ENCODE measurements at places on chromosomes 2 and 18.

- no peak for DNase-seq
These were observed 768.2 kb upstream of the ACVR2A start for GRCh38 chr2:147076634-147077033.

GRCh38 chr18:63040788-63041410 lies 278.7 kb downstream of the BCL2 start:
- DNase-seq = no peak

GRCh38 chr2:203070701-203071100 lies 56.0 kb downstream of the NBEAL1 start:
- no peak for DNase-seq

- no peak for DNase-seq
These were observed 146.6 kb downstream of the ZNF516 start for GRCh38 chr18:76348267-76349066.

DNA sequence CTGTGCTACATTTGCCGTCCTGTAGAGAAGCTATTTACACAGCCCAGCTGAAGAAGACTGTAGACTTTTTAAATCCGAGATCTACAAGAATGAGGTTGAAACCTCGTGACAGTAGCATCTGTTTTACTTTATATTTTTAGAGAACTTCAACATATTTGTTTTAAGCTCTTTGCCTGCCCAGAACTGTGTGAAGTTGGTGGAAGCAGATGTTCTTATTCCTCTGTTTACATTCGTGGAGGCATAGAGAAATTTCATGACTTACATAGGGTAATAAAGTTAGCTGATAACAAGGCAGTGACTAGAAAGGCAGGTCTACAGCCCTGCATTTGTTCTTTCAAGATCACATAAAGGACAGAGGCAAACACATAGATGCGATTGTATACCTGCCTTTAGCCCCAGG lies 47.0 kb upstream of the MAP3K20 start:
- DNase-seq = no peak

- no peak for DNase-seq
These were observed 70.8 kb upstream of the CDC42EP3 start for GRCh38 chr2:37742286-37742685.

DNA sequence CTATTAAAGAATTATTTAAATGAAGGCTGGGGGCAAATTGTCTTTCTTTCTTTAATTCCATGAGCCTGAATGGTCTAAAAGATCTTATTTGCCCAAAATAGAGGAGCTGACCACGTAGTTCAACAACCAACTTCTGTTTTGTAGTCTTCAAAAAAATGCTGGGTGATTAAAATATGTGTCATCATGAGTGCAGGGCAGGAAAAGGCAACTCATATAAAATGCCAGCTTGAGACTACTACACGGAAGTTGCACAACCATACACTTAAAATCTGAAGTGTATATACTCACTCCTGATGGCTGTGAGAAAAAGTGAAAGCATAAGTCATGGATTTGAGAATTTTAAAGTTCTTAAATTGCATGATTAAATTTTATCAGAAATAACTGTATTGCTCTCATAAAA lies 210.9 kb downstream of the DYM start:
- DNase-seq = no peak
